ENCODE measurements at places on chromosomes 7 and 10.

GRCh38 chr7:52197221-52197620, 838.2 kb upstream of the POM121L12 start:
- DNase-seq = no peak

DNA sequence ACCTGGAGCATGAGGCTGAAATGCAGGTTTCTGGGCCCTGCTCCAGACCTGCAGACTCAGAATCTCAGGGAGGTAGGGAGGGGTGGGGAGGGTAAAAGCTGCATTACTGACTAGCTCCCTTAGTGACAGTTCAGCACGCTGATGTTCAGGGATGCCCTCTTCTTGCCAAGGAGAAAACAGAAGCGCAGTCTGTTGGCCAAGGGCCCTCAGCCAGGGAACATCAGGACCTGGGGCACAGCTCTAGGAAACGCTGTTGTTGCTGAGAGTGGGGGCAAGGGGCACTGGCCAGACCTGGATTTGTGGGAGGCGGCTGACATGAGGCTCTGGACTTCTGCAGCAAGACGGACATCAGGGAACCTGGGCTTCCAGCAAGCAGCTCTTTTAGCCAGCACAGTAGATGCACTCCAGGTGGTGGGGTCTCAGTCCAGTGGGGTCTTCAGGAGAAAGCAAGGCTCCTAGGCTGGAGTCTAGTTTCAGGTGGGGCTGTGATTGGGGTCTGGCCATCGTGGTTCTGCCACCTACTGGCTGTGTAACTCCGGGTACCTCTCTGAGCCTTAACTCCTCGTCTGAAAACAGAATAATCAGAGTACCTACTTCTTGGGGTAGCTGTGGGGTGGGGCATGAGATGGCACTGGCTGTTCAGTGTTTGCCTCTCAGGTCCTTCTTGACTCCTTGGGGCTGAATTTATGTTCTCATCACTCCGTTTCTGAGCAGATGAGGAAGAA, 72.9 kb upstream of the PRLHR start:
- DNase-seq = no peak

DNA sequence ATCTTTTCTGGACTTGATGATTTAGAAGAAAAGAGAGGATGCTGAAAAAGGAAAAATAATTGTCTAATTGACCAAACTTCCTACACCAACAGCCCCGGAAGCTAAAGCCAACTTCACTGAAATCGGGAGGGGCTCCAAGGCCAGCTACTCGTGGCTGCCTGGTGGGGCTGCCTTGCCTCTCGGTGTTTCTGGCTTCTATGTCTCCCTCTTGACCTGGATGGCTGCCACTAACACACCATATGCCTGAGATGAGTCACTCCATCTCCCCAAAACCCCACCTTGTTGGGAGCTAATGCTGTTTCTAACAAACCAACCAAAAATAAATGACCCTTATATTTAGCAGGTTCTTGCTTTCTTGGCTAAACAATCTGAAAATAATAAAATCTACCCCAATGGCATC, 87.6 kb upstream of the AFAP1L2 start:
- DNase-seq = no peak

DNA sequence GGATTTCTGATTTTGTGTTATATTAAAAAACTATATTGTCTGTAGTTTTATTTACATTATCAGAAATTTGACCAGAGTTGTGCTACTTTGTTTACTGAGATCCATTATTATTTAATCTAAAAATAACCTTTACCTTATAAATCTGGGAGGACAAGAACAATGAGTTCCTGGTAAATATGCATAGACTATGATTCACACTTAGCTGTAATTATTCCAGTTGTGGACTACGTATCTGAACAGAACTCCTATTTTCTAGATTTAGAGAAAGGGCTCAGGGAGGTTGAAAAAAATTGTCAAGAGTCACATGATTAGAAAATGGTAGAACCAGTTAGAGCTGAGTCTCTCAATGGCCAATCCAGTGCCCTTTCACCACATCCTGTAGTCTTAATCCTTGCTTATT, 4.2 kb upstream of the GPR158 start:
- DNase-seq = no peak

DNA sequence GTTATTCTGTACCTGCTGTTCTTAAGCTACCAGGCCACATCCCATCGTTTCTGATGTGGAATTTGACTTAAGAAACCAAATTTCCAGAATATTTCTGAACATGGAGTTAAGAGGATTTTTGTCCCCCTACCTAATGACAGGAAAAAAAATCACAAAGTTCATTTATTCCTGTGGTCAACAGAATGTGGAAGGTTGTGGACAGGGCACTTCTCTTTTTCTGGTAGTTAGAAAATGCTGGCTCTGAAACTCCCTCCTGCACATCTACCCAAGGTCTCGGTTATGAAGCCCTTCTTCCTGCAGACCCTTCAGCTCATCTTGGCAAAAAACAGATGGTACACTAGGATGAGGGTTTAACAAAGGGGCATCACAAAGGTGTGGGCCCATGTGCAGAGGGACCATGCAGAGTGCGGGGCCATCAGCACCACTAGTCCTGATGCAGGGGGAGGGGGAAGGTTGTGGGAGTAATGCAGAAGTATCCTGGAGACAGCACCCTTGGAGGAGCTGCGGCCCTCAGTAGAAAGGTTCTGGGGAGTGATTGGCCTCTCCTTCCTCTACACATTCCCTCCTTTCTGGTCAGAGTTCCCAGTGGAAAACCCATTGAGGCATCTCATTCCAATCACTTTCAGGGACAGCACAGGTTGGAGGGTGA, 9.8 kb downstream of the ALOX5 start:
- DNase-seq = no peak

DNA sequence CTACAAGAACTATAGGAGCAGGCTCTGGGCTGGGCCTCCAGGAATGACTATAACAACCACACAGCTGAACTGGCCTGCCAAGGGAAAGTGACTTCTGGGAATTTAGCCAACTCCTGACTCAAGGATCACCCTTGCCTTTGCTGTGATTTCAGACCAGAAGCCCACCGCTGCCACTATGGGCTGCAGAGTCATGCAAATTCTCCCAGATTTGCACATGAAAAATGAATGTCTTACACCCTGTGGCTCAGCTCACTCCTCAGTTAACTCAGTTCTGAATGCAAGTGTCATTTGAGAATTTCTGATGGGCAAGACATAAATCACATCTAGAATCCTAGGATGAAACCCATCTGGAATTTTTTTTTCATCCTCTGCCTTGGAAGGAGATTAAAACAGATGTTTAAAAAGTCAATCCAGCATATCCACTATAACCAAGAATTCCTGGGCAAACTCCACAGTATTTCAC, 186.5 kb upstream of the BET1 start:
- no peak for DNase-seq

DNA sequence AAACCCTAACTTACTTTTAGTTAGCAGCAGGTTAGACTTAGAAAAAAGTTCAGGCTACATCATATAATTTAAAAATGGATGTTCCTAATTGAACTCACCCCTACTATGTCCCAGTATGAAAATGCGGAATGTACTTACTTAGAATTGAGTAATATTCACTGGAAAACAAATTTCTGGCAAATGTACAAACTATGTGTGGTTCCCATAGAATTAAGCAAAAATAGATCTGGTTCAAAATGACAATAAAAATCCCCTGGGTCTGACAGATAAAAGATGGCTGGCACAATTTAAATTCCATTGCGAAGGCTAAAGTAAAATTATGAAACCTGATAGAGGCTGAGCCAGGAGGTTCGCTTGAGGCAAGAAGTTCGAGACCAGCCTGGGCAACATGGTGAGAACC, 42.4 kb upstream of the PRKAR2B start:
- DNase-seq = no peak

DNA sequence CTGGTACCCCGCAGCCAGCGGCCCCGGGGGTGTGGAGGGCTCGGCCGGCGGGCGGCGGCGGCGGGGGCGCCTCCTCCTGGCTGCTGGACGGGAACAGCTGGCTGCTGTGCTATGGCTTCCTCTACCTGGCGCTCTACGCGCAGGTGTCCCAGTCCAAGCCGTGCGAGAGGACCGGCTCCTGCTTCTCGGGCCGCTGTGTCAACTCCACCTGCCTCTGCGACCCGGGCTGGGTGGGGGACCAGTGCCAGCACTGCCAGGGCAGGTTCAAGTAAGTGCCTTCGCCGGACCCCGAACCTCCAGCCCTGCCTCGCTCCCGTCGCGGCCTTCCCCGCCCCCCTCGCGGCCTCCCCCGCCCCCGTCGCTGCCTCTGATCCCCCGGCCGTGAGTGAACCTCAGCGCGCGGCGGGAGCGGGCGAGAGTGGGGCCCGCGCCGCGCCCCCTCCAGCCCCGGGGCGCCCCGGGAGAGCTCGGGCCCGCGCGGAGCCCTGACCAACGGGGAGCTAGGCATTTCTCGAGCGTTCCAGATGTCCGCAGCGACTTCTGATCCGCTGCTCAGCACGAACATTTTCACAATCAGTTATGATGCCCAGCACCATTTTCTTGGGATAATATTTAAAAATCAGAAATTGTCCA, 727 bp downstream of the ATRNL1 start:
- peak; percentile 60 for DNase-seq

DNA sequence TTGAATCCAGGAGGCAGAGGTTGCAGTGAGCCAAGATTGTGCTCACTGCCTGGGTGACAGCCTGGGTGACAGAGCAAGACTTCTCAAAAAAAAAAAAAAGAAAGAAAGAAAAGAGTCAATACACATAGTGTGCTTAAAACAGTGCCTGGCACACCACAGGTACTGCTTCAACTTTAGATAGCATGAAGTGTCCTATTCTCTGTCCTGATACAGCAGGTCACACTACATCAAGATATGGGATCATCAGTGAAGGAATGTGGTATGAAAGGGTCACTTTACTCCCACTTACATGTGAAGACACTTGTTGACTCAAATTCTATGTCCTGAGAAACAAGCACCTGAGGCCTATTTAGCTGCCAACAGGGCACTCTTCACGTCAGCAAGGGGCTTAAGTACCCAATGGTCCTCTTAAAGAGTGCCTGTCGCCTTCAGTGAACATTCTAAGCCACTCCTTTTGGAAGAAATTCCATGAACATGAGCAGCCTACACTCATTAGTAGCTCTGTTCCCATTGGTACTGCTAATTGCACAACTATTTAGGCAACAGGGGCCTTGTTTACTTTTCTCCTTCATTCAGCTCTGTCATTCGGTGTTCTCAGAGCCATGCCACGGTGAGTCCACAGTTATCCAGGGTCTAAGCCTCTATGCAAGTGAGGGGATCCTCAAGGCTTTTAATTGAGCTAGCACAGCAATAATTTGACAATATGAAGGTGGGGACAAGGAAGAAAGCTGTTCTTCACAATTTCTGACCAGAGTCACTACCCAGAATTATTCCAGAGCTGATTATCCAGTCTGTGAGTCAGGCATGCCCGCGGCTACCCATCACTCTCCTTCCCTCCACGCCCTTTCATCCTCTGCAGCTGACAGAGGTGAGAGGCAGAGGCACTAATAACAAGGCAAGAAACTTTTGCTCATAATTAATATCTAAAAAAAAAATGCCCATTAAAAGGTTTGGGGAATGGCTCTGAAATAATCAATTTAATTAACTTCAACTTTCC, 56.6 kb upstream of the PTN start:
- no peak for DNase-seq

GRCh38 chr7:125316466-125316865, 386.8 kb upstream of the POT1 start:
- DNase-seq = no peak

DNA sequence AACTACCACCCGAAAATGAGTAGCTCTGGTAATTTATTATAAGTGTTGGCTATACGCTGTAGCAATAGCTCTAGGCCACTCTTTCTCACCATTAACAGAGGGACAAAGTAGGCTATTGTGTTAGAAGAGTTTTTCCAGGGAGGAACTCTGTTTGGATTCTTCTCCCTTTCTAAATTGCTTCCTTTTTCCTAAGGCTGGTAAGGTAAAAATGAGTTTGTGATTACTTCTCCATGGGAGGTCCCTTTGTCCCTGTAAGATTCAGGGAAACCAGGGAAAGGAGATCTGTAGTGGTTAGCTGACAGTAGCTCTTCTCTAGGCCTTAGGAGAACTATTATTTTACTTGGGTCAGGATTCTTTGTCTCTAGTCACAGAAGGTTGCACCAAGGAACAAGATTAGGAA, 23.2 kb upstream of the SEMA3E start:
- no peak for DNase-seq

GRCh38 chr10:753530-753929, 64.1 kb upstream of the DIP2C start:
- no peak for DNase-seq

- DNase-seq = peak; percentile 37
Observed at GRCh38 chr10:132105302-132105995, 39.7 kb downstream of the JAKMIP3 start.

DNA sequence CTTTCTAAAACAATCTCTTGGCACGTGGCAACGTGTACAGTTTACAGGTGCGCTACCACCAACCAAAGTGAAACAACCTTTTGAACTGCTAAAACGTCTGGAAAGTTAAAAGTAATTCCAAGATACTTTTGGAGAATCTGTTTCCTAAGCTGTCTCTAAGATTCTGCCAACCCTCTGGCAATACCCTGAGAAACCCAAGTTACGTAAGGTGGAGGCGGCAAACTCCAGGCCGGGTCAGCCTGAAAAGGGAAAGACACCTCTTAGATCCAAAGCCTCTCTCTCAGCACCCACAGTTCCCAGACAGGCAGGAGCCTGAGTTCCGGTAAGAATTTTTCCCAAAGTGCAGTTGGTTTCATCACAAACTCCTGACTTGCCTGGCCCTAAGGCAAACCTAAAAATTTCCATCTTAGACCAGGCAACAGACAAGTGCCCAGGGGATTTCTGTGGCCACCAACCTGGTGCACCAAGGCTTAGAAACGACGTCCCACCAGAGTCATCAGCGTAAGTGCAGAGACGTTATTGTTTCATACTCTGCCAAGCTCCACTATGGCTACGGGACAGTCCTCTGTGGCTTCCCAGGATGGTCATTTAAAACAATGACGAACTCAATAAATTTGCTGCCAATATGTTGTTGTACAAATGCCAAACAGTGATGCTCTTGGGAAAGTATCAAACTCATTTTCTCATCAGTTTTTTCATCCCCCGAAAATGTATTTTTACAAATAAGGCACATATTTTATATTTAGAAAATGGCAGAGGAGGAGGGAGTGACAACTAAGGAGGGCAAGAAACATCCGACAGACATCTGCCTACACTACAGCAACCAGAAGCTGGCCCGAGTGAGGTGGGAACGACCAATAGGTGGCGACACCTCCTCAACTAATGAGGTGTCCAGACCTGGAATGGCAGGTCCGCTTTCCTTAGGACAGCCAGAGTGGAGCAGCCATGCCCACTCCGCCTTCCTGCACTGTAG, 205.8 kb upstream of the FRMD4A start:
- DNase-seq = no peak

Measured in activated CD8-positive, alpha-beta memory T cell treated with anti-CD3 and anti-CD28 coated beads for 24 hours (primary cell).